NCI-H146 (cell line): ENCODE measurements at places on chromosomes 13 and 19.

GRCh38 chr19:49442771-49443365 lies 1.5 kb upstream of the SLC17A7 start:
- DNase-seq: peak; percentile 92

- DNase-seq: no peak
These were observed 250.4 kb downstream of the TSHZ3 start for GRCh38 chr19:31098836-31099235.

DNA sequence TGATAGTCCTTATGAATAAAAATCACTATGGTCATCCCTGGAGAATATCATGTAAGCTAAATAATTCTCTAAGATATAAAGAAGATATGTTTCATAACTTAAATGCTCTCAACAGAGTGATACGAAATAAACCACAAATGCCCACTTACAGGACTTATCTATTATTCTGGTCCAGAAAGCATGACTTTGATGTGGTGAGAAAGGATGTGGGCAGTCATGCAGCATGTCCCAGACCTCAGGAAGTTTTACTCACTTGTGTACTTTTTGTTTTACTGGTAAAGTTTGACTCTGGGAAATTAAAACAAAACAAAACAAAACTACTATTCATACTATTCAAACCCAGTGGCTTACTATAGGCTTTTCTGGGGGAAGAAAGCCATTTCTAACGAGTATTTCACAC lies 483.2 kb upstream of the SLITRK6 start:
- no peak for DNase-seq

GRCh38 chr13:30510091-30510490 lies 44.4 kb upstream of the HMGB1 start:
- no peak for DNase-seq
